ENCODE measurements at places on chromosomes 12 and 14. TPM values are rescaled to one million over a fixed set of nuclear protein-coding genes. Genes with fewer than 3 reads are reported as not detected.

DNA sequence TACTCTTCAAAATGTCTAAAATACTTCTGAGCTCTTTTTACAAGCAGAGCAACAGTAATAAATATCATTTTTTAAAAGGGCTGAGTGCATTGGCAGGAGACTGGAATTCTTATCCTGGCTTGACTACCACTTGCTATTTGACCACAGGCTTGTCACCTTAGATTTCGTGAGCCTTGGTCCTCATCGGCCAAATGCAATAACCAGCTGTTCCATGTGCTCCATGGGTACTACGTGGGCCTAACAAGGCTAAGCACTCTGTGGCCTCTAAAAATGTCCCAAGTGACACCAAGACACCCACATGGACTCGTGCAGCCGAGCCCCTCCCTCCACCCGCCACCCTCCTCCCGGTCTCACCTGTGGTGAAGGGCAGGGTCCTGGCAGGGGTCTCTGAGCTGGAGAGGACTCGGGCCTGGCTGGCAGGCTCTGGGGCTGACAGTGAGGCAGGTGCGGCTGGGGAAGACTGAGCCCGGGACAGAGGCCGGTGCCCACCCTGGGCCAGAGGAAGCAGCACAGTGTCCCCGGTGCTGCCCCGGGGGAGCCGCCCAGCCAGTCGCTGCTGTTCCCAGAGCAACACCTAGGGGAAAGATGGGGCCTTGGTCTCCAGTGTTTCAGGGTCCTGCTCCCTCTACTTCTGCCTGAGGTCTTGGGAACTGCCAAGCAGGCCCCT is 20.1 kb downstream of the SLC48A1 start:
- DNase-seq, result no peak

TEX52 gene
- not detected for polyA plus RNA-seq

DNA sequence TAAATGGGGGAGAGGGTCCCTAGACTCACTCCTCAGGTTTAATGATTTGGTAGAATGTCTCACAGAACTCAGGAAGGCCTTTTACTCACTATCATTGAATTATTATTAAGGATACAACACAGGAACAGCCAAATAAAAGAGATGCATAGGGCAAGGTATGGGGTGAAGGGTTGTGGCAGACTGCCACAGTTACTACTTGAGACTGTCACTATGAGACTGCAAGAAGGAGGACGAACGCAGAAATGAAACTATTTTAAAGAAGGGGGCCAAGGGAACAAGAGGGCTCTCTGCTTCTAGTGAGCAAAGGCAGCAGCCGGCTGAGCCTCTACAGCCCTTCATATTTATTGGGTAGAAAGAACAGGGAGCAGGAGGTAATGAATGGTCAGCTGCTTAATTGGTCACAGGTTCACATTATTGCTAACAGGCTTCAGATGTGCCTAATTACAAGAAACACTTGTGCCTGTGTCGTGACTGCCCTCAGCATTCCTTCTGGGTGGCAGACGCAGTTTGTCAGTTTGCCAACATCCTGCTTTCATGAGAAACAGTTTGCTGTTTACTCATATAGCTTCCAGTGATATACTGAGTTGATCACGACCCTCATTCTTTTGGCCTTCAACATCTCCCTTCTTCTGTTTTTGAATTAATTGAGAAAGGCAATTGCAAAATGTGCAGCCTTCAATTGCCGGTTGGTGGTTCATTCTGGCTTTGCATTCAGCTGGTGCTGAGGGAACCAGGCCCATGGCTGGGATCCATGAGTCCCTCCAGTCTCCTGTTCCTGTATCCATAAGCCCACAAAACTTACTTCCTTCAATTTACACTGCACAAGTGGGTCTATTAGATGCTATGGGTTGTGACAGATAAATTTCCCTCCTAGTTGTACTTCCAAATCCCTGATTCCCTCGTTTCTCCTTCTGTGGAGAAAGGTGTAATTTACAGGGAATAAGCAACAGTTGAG is 82.8 kb upstream of the PLEKHG7 start:
- no peak for DNase-seq

DGKA gene
- polyA plus RNA-seq, result 53.0 TPM

DNA sequence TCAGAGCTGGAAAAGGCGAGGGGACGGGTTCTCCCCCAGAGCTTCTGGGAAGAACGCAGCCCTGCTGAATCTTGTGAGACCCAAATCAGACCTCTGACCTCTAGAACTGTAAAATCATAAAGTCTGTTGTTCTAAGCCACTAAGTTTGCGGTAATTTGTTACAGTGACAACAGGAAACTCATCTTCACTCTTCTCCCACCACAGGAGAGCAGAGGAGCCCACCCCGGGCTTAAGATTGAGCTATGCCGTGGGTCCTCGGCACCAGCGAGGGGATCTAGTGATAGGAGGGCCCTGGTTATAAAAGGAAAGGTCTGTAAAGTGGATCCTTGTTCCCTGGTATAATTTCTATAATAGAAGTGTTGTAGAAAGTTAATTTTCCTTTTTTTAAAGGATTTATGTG is 7.6 kb downstream of the MLXIP start:
- no peak for DNase-seq

SRRM4 gene
- not detected for polyA plus RNA-seq

FSCB gene
- not detected for polyA plus RNA-seq

GRCh38 chr12:10701843-10702242 is 21.3 kb downstream of the YBX3 start:
- no peak for DNase-seq

GRCh38 chr14:49882826-49883694 is 9.8 kb upstream of the ARF6 start:
- DNase-seq, result no peak

All from BJ (cell line).